Uterus (tissue), 4 donors: ENCODE measurements at places on chromosomes 7 and 10. TPM values are rescaled to one million over a fixed set of nuclear protein-coding genes. Genes with fewer than 3 reads are reported as not detected.

- DNase-seq = no peak
- no peaks in the 10 kb centered on the region for H3K4me1 ChIP-seq
- H3K27ac ChIP-seq = no peak overlapping the region
- no peaks in the 10 kb centered on the region for H3K36me3 ChIP-seq
These were observed 775.3 kb upstream of the POM121L12 start for GRCh38 chr7:52260046-52260665.

Gene SKIDA1
- total RNA-seq = 1.6 TPM

DNA sequence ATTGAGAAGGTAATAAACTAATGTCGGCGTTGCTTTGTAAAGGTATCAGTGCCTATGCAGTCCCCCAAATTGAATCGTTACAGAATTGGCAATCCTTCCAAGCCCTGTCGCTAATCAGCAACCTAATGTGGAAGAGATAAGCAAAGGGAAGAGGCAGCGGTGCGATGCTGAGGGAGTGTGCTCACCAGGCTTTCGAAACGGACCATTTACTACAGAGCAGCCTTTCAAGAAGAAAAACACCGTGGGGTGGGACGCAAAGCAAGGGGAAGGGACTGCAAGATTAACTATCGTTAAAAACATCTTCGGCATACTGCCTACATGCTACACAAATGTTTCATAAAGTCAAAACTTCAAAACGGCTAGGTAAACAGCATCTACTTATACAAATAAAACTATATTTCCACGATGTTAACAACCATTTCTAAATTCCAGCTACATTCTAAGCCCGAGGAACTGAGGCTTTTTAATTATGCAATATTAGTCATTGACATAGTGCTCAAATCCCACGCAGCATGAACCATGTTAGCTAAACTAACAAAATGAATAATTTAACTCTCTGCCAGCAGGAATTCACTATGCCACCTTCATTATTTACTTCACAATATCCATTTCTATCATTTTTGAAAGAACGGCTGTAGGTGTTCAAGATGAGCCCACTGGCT lies 85.2 kb downstream of the CHCHD3 start:
- no peak overlapping the region for H3K4me3 ChIP-seq
- H3K27ac ChIP-seq = no peak overlapping the region
- H3K27me3 ChIP-seq = no peaks in the 10 kb centered on the region
- H3K4me1 ChIP-seq = no peaks in the 10 kb centered on the region

DNA sequence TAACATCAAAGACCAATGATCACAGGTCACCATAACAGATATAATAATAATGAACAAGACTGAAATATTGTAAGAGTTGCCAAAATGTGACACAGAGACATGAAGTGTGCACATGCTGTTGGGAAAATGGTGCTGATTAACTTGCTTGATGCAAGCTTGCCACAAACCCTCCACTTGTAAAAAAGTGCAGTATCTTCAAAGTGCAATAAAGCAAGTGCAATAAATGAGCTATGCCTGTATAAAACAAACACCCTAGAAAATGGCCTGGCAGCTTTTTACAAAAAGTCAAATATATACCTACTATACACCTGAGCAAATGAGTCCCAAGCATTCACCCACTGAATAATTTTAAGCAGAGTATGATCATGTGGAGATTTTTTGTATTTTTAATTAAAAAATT lies 9.7 kb upstream of the CCDC7 start:
- no peaks in the 10 kb centered on the region for H3K27me3 ChIP-seq
- H3K36me3 ChIP-seq = no peaks in the 10 kb centered on the region
- DNase-seq = no peak
- H3K4me3 ChIP-seq = no peak overlapping the region

Gene PKD1L1
- total RNA-seq = 3.8 TPM

- no peaks in the 10 kb centered on the region for H3K27me3 ChIP-seq
- no peak overlapping the region for H3K4me3 ChIP-seq
- no peaks in the 10 kb centered on the region for H3K36me3 ChIP-seq
- H3K27ac ChIP-seq = no peak overlapping the region
These were observed 11.3 kb upstream of the ADAM8 start for GRCh38 chr10:133287832-133288500.

Gene DNAJC12
- 8.8 TPM for total RNA-seq

- H3K27me3 ChIP-seq = no peaks in the 10 kb centered on the region
- no peak overlapping the region for H3K4me3 ChIP-seq
- no peaks in the 10 kb centered on the region for H3K4me1 ChIP-seq
- no peak overlapping the region for H3K27ac ChIP-seq
- no peaks in the 10 kb centered on the region for H3K36me3 ChIP-seq
These were observed 288.0 kb upstream of the PITRM1 start for GRCh38 chr10:3460420-3461128.

DNA sequence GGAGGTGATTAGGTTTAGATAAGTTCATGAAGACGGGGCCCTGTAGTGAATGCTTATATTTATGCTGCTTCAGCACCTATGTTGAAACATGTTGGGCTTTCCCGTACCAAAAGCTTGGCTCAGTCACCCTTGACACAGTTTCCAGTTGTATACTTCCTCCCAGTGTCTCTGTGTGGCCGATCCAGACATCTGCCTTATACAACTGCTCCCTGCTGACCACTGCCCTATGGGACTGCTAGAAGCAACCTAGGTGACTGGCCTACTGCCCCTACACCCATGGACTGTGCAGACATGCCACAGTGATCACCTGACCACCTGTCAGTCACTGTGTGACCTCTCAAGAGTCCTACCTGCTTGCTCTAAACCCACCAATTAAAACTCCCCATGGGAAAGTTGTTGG lies 22.6 kb upstream of the TSPAN13 start:
- no peaks in the 10 kb centered on the region for H3K27me3 ChIP-seq
- no peak overlapping the region for H3K27ac ChIP-seq
- DNase-seq = no peak
- H3K4me3 ChIP-seq = no peak overlapping the region
- H3K36me3 ChIP-seq = no peaks in the 10 kb centered on the region

GRCh38 chr7:80449836-80450235 lies 62.0 kb downstream of the GNAT3 start:
- no peaks in the 10 kb centered on the region for H3K27me3 ChIP-seq
- no peaks in the 10 kb centered on the region for H3K4me1 ChIP-seq
- no peak overlapping the region for H3K4me3 ChIP-seq
- H3K27ac ChIP-seq = no peak overlapping the region

Gene DYDC2
- 6.6 TPM for total RNA-seq

Gene C10orf143
- not detected for total RNA-seq

- no peaks in the 10 kb centered on the region for H3K36me3 ChIP-seq
- peaks cover 6% of the 10 kb centered on the region for H3K4me1 ChIP-seq
These were observed at the start of gene FBXO24 for GRCh38 chr7:100586266-100587025. TSS of gene FBXO24 (plus strand) at chr7:100586328. CDS start at chr7:100586626, 298 bp downstream.

DNA sequence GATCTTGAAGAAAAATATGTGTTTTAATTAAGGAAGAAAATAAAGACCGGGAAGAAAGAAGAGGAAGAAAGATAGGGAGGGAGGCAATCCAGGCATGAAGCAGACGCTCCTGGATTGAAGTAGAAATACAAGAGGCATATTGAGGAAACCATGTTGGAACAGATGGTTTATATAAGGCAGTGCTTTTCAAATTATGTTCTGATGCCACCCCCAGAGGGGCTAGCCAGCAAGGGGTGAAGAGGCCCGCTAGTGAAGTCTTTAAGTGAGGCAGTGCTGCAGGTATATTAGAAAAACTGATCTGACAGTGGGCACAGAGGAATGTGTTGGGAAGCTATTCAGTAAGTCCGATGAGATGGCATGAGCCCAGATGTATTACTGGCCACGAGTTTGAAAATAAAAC lies 40.1 kb downstream of the REEP3 start:
- H3K27ac ChIP-seq = no peak overlapping the region
- H3K27me3 ChIP-seq = no peaks in the 10 kb centered on the region
- no peak for DNase-seq
- no peak overlapping the region for H3K4me3 ChIP-seq

DNA sequence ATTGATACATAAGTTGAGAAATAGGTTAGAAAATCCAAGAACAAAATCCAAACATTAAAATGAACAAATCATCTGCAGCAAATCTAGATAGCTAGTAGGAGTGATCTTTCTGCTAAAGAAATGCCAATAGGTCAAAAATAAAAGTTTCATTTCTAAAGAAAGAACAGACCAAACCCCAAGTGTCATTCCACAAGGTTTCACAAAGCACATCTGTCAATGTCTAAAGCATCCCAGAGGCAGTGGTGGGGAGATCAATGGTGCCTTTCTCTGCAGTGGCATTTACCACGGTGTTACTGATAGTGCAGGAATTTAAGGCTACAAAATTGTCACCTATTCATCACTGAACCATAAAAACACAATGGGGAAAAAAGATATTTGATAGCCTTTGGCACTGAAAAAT lies 147.9 kb downstream of the PARD3 start:
- no peaks in the 10 kb centered on the region for H3K27me3 ChIP-seq
- no peak for DNase-seq
- no peak overlapping the region for H3K27ac ChIP-seq

GRCh38 chr7:83640731-83641537 lies 8.0 kb downstream of the SEMA3E start:
- H3K36me3 ChIP-seq = no peaks in the 10 kb centered on the region
- no peak for DNase-seq
- no peak overlapping the region for H3K4me3 ChIP-seq
- no peaks in the 10 kb centered on the region for H3K4me1 ChIP-seq
- H3K27ac ChIP-seq = no peak overlapping the region

Gene EPHB4
- total RNA-seq = 73.5 TPM

GRCh38 chr10:60236869-60237524 lies 152.7 kb downstream of the ANK3 start:
- H3K27me3 ChIP-seq = no peaks in the 10 kb centered on the region
- H3K4me1 ChIP-seq = no peaks in the 10 kb centered on the region
- H3K36me3 ChIP-seq = no peaks in the 10 kb centered on the region
- DNase-seq = no peak
- no peak overlapping the region for H3K27ac ChIP-seq

Gene FBXL13
- 1.2 TPM for total RNA-seq

GRCh38 chr10:86689146-86689545 lies 20.8 kb downstream of the LDB3 start:
- H3K4me1 ChIP-seq = peaks cover 7% of the 10 kb centered on the region
- no peak for DNase-seq
- H3K27me3 ChIP-seq = no peaks in the 10 kb centered on the region
